ENCODE measurements at places on chromosomes 12 and 14.

- DNase-seq, result no peak
Observed at GRCh38 chr12:41683513-41684240, 461.0 kb downstream of the GXYLT1 start.

- DNase-seq, result no peak
Observed at GRCh38 chr14:37642125-37642524, 46.7 kb downstream of the TTC6 start.

- no peak for DNase-seq
Observed at GRCh38 chr12:69415471-69416275, 54.5 kb upstream of the FRS2 start.

DNA sequence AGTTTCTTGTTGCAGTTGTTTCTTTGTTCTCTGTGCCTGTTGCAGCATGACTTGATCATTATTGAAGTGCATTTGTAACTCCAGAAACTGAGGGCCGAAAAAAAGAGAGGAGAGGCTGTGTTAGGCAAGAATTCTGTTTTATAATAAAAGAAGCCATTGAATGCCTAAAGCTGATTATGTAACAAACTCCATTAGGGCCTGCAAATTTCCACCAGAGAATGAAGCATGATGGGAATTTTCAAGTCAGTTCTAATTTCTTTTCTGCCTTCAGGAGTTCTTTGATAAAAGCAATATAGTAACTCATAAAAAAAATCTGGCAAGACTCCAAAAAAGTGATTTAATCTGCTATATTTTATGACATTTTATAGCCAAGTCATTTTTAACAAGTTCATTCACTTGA lies 156.7 kb upstream of the RASSF8 start:
- no peak for DNase-seq

- DNase-seq, result no peak
Observed at GRCh38 chr14:44649061-44649460, 142.0 kb upstream of the FSCB start.

GRCh38 chr12:95118138-95118787 lies 44.8 kb upstream of the NR2C1 start:
- no peak for DNase-seq

DNA sequence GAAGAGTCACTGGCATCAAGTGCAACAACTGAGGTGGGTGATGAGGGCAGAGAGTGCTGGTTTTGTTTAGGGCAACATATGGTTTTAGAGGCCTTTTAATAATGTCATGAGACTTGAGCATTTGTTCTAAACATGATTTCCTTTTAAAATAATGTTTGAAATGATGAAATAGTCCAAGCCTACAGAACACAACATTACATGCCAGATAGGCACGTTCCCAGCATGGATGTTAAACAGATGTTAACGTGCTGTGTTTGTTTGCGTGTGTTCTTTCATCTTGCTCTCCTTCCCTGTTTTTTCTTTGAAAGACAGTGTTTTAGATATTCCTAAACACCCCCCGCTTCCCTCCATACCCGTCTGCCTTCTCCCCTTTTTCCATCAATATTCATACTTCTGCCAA lies 82.3 kb downstream of the RGS6 start:
- DNase-seq, result no peak

- no peak for DNase-seq
Observed at GRCh38 chr14:33879684-33880286, 71.1 kb downstream of the EGLN3 start.

DNA sequence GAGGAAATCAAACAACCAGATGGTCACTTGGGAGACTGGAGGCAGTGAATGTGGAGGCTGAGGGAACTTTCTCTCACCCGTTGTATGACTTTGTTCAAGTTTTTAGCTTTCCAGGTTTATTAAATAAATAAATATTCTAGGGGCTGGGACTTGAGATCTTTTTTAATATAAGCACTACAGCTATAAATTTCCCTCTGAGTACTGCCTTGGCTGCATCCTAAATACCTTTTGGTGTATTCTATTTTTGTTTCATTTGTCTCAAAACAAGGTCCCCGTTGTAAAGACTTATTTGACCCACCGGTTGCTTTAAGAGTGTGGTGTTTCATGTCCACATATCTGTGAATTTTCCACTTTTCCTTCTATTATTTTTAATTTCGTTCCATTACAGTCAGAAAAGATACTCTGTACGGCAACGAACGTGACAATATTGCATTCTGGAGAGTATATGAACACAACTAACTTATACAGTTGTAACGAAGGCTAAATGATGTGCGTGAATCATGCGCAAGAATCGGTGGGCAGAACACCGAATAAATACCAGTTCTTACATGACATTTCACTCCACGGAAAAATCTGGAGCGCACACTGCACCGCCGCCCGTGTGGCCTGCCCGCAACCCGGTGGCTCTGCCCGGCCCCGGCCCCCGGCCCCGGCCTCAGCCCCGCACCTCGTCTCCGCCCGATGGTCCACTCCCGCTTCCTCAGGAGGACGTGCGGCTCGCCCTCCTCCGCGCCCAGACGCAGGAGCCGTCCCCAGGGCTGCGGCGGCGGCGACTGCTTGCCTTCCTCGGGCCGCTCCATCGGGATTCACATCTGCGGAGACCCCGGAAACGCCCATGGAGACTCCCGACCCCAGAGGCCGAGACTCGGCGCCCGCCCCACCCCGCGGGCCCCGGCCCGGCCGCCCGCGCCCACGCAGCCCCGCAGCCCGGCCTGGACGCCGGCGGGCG lies 602 bp downstream of the CHFR start:
- DNase-seq, result no peak

DNA sequence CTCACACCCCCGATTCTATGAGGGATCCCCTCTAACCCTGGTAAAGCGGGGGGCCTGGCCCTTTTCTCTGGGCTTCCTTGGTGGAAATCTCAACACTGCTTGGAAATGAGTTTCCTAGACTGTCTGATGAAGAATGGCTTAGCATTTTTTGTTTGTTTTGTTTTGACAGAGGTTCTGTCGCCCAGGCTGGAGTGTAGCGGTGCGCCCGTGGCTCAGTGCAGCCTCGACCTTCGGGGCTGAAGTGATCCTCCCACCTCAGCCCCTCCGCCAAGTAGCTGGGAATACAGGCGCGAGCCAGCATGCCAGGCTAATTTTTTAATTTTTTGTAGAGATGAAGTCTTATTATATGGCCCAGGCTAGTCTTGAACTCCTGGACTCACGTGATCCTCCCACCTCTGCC lies 30.3 kb downstream of the TC2N start:
- DNase-seq, result no peak

GRCh38 chr12:67942724-67943123 lies 46.5 kb upstream of the IFNG-AS1 start:
- DNase-seq, result no peak

DNA sequence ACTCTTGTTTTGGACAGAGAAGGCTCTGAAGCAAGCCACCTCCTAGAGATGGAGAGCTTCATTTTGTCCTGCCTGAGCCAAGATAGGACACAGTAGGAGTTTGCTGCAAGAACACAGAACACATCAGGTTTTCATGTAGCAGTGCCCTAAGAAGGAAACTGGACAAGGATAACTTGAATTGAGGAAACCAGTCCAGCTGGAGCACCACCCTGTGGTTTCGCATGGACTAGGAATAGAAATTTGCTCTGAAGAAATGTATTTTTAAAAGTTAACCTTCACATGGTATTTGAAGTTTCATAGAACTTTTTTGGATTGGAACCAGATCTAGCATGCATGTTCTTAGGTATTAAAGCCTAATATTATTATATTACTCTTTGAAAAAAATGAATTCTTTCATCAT lies 68.8 kb downstream of the RERG start:
- DNase-seq, result no peak

- no peak for DNase-seq
Observed at GRCh38 chr12:90995010-90995409, 9.8 kb downstream of the EPYC start.

DNA sequence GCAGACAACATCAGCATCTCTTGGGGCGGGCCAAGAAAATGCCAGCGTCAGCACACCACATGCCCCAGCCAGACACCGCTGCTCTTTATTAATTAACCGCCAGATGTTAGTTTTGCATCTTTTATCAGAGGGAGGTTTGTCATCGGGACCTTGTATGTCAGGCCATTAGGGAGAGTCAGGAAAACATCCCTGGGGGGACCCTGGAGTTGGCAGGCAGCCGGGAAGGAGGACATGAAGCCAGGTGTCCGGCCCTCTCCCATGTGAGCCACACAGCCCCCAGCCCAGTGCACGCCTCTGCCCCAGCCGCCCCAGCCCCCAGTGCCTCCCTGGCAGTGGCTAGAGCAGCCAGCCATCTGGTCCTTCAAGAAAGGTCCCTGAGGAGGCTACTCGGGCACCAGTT lies 56.9 kb upstream of the FAM222A start:
- DNase-seq, result no peak

DNA sequence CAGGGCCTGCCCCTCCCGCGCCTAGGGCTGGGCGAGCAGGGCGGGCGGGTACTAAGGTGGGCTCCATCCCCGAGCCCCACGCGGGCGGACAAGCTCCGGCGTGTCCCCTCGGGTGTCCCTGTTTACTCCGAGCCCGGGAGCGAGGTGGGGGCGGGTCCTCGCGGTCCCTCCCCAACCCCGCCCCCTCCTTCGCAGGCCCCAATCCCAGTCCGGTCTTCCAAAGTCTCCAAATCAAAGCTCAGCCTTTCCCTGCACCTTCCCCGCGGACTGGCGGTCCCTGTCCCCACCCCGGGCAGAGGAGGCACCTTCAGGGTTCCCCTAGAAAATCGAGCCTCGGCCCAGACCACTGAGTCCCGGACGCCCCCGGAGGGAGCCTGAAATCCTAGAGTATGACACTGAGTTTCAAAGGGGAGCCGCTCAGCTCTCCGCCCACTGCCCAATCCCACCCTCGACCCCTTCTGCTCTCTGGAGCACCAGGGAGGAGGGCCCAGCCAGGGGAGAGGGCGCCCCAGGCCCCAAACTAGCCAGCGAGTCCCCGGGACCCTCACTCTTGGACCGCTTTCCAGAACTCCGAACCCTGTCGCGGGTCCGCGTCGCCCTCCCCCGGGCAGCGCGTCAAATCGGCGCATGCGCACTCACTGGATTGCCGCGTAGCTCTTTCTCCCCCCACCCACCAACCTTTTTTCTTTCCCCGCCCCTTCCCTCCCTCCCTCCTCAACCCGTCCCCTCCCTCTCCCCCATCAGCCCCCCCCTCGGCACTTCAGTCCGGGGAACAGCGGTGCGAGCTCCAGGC lies at the start of gene LRP1:
TSS of gene LRP1 (plus strand) at position 758 of the 793 bp plus-strand sequence. CDS start 482 bp downstream, outside the sequence.
- peak; percentile 65 for DNase-seq

GRCh38 chr12:45615268-45615667 lies 114.2 kb upstream of the ARID2 start:
- DNase-seq, result no peak

DNA sequence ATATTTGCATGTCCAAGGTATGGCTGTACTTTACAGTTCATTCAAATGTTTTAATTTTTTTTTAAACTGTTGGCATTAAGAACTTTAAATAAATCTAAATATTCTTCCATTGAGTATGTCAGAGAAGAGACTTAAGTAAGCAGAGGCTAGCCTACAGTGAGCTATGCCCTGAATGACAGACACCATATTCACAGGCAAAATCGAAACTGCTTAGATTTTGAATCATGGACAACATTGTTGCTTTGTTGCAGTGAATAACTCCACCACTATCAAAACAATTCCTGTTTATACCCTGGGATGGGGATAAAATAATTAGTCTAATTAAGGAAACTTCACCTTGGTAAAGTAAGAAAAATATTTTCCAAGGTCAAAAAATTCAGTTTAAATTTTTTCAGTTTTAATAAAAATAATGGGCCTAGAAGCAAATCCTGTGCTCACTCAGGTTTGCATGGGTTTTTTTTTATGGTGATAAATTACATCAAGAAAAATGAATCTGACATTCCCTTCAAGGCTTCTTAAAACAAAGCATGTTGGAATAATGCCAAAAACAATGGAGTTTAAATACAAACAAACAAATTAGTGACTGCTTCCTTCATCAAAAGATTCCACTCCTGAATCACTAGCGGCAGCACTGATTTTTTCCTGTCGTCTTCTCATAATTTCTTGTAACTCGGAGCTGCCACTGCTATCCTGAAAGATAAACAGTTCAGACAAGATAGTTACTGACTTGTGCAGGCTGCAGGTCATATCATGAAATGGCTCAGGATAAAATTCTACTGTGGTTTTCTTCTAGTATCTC lies 168.2 kb downstream of the EPS8 start:
- DNase-seq, result no peak

DNA sequence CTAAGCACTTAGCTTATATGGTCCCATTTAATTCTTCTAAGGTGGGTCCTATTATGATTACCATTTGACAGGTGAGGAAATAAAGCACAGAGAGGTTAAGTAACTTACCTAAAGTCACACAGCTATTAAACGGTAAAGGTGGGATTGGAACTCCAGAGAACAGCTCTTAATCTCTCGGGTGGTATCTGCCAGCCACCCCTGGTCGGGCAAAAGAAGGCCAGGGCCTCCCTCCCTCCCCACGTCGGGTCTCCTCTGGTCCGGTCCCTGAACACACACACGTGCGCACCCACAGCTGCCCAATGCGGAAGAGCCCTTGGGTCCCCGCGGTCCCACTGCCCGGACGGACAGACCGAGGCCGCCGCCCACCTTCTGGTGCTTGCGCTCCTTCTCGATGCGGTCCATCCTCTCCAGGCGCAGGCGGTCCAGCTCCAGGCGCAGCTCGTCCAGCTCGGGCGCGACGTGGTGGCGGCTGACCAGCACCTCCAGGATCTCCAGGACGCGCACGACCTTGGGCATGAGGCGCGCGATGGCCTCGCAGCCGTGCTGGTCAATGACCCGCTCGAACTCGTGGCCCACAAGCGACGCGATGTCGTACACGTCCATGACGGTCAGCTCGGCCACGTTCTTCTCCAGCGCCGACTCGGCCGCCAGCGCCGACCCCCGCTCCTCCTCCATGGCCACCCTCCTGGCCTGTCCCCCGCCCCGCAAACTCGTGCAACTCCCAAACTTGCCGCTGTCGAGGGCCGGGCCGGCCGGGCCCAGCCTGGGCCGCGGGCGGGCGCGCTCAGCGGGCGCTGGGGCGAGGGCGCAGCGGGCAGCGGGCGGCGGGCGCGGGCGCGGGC lies 490 bp downstream of the RILPL1 start:
- DNase-seq, result no peak

DNA sequence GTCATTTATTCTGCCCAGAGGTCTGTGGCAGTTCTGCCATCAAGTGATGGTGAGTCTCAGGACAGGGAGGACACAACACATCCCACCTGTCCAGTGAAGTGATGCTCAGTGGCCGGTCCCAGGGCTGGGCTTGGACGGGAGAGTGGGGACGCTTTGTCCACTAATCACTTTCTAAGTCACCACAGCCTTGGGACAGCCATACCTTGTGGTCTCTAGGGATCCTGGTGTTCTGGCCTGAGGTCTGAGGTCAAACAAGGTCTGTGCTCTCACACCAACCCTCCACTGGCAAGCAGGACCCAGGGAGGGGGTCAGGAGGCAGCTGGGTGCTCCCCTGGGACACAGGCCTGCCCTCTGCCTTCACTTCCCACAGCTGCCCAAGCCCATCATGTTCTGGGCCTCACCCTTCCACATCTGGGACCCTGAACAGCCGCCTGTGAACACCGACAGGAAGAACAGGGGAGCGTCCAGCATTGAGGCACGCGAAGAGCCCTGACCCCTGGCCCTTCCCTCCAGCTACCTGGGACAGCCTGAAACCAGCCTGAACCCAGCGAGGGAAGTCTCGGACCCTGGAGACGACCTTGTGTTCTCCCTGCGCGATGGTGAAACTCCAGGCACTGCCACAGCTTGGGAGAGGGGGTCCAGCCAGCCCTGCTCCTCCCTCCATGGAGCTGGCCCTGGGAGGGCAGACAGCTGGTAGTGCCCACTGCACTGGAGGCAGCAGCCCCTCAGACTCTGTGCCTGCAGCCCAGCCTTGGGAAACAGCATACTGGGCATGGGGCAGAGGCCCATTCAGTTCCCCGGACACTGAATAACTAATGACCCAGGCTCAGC lies 19.7 kb upstream of the GPR132 start:
- no peak for DNase-seq

GRCh38 chr12:47757840-47758583 lies 668 bp downstream of the RAPGEF3 start:
- DNase-seq, result no peak

- no peak for DNase-seq
Observed at GRCh38 chr12:1576410-1577241, 17.8 kb downstream of the FBXL14 start.

Data from activated T-helper 1 cell treated with anti-CD3 and anti-CD28 coated beads, Interleukin-2, amount 50 U/mL, for 16 hours (primary cell).